NCI-H1436 treated with DMSO at 0.1 percent for 48 hours (cell line): ENCODE measurements at places on chromosomes 16 and 17.
A peak's percentile ranks its signal among the peaks of the same experiment; 100 is the strongest.

- no peak for DNase-seq
These were observed 8.2 kb downstream of the COTL1 start for GRCh38 chr16:84609563-84610177.

GRCh38 chr16:66511602-66512271 is 38.2 kb downstream of the TK2 start:
- no peak for DNase-seq

GRCh38 chr16:73186752-73187601 is 139.0 kb upstream of the ZFHX3 start:
- DNase-seq, result no peak

DNA sequence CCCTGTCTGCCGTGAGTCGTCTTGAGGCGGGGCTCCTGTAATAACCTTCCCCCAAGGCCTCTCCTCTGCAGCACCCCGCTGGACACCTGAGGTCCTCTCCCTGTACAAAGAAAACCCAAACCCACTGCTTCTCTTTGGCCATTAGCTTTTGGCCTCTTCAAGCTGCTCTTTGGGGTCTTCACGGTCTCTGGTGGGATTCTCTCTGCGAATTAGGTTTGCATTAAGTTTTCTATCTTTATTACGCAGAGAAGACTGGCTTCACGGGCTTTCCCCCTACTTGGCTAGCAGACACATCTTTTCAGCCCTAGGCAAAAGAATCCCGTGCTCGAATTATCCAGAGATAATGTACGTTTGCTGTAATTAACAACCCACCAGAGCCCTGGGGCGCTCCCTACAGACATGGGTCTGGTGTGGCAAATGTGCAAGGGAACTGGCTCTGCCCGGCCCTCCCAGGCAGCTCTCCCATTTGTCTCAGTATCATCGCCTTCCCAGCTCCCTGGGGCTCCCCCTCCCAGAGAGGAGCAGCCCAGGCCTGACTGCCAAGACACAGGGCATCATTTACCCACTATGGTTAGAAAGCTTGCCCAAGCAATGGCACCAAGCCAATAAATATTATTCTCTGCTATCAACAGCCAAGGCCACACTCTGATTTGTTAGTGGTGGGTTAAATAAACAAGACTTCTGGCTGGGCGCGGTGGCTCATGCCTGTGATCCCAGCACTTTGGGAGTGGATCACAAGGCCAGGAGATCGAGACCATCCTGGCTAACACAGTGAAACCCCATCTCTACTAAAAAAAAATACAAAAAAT is 24.7 kb upstream of the KLHDC4 start:
- DNase-seq, result no peak

DNA sequence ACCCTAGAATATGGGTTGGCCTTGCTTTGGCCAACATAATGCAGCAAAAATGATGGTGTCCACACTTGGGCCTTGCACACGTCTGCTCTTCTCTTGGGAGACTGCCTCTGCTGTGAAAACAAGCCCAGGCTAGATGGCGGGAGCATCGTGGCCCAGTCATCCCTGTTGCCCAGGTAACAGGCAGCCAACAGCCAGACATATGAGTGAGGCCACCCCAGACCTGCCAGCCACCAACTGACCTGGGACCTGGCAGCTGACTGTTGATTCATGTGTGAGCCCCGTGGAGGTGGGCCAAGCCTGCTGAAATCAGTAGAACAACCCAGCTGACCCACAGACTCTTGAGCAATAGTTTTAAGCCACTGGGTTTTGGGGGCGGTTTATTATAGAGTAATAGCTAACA is 39.4 kb upstream of the CDH3 start:
- DNase-seq, result no peak

- DNase-seq, result no peak
These were observed 102.1 kb upstream of the CHMP6 start for GRCh38 chr17:80889231-80890195.

DNA sequence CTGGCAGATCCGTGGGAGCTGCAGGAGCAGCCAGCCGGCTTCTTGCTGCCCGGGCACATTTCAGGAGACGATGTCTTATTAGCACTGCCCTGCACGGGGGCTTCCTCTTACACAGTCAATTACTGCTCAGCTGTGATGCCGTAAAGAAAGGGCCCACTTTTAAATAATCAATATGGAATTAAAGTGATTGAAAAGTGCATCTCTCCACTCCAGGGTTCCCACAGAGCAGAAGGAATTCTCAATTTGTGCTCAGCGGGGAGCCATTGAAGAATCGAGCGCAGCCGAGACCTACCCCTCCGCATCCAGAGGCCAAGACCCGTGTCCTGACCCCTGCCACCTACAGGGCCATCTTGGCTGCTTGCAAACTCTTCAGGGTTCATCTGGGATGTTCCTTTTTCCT is 399.4 kb upstream of the C16orf82 start:
- DNase-seq, result no peak

GRCh38 chr16:27811881-27812280 is 251.6 kb downstream of the GSG1L start:
- no peak for DNase-seq

DNA sequence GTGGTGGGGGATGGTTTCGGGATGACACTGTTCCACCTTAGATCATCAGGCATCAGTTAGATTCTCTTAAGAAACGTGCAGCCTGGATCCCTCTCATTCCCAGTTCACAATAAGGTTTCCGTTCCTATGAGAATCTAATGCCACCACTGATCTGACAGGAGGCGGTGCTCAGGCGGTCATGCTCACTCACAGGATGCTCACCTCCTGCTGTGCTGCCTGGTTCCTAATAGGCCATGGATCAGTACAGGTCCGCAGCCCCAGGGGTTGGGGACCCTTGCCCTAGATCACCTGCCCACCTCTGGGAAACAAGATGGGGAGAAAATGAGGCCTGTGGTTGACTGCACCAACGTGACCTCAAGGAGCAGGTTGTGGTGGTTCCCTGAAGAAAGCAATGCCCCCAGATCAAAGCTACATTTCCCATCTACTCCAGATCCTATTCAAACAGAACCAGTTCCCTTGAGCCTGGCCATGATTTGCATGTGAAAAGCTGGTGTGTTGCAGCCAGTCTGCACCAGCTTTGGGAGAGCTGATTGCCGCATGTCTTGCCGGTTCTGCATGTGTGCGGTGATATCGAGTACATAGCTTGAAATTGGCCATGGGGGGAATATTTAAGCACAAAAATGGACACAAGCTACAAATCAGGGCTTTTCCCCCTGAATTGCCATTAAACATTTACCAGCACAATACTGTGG is 183.2 kb upstream of the HSBP1 start:
- DNase-seq, result no peak

DNA sequence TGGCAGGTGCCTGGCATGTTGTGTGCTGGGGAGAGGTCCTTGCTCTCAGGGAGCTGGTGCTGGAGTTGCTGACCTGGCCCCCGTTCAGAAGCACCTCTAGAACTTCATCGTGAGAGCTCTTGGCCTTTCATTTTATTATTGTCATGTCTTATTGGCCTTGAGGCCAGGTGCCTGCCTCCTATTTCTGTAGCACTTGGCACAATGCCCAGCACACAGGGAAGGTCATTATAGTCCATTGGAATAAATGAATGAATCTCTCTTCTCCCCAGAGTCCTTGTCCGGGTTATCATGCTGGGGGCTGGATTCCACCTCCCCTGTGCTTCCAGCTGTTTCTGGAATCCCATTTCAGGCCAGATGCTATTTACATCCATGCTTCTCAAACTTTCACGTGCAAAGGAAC is 169.2 kb downstream of the HAPSTR1 start:
- no peak for DNase-seq

GRCh38 chr17:73268582-73269328 is 7.1 kb upstream of the CPSF4L start:
- DNase-seq, result no peak

DNA sequence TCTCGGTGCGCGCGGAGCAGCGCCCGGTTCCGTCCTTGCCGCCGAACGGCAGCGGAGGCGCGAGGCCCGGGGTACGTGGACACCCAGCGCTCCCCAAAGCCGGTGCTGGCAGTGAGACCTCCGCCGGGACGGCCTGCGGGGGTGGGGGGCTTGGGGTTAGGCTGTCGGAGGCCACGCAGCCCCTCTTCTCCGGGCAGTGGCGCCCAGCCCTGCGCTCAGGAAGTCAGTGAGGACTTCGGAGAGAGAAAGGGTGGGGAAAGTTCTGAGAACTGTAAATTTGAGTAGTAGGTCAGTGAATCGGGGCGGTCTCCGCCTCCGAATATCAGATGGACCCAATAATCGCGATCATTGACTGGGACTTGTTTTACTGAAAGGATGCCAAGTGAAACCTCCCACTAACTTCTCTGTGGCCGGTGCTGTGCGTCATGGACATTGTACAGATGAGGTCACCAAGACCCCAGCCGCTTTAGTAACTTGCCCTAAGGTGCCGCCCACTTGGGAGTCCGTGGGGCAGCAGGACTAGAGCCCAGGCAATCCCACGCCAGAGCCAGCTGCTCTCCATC is 468 bp downstream of the IL4R start:
- no peak for DNase-seq

GRCh38 chr16:12417030-12417814 is 386.5 kb downstream of the CPPED1 start:
- no peak for DNase-seq

DNA sequence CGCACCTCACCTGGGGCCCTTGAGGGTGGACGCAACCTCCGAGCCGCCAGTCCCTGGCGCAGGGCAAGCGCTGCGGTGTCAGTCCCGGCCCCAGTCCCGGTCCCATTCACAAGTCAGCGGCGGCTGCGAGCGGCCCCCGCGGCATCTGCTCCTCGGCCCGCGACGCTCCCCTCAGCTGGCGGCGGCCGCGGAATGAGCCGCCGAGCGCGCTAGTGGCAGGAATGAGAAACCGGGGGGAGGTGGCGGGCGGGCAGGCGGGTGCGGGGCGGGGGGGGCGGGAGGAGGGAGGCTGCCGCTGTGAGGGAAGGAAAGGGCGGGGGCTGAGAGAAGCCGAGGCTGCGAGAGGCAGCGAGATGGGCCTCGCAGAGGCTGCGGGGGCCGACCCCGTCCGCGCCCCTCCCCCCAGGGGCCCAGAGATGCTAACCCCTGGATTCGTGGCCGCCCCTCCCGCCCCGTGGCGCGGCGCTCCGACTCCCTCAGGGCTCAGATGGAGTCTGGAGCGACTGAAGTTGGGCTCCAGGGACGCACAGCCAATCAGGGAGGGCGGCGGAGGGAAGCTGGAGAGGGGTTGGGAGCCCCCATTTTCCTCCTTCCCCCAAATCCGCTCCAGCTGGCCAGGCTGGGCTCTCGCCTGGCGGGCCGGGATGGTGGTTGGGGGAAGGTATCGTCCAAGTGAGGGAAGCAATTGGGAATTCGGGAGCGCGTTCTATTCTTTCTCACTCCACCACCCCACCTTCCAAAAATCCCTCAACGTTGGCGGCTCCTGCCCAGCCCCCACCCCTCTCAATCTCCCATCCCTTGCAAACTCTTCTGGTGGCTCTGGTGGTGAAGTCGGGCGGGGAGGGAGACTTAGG is at the start of gene CDH11:
Gene CDH11, minus strand, starts transcription at position 194 of the 854 bp plus-strand sequence. CDS start 117,194 bp downstream, outside the sequence.
- no peak for DNase-seq

DNA sequence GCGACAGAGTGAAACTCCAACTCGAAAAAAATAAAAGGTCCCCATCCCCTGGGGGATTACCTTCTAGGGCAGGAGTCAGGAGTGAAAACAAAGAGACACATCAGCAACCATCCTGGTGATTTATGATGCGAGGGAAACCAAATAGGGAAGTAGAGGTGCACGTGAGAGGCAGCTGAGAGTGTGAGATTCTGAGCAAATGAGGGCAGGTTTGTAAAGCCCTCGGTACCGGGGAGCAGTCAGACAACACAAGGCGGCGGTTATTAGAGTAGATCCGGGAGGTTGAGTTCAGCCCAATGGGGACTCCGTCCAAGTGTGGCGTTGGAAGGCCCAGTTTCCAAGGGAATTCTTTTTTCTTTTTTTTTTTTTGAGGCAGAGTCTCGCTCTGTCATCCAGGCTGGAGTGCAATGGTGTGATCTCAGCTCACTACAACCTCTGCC is 7.4 kb upstream of the ARMC7 start:
- peak; percentile 19 for DNase-seq

DNA sequence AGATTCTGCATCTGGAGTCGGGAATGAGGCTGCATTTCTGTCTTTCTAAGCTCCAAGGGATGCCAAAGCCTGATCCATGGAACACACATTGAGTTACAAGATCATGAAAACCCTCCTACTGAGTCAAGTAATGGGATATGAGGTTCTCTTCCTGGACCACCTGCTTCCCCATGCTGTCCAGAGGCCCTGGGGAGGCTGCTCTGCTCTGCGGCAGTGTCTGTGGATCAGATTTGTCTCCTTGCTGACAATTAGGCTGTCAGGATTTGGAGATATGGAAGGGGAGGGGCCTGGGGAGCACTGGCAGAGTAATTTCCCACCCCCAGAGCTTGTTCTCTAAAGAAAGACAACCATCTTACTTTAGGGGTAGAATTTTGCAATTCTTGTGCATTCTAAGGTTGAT is 33.0 kb downstream of the C16orf95 start:
- DNase-seq, result no peak

GRCh38 chr16:12685806-12686205 is 117.9 kb downstream of the CPPED1 start:
- no peak for DNase-seq

- DNase-seq, result no peak
These were observed 34.2 kb downstream of the CDH13 start for GRCh38 chr16:82660966-82661365.
